ENCODE measurements at places on chromosomes 3 and 15. TPM values are rescaled to one million over a fixed set of nuclear protein-coding genes. Genes with fewer than 3 reads are reported as not detected.

DNA sequence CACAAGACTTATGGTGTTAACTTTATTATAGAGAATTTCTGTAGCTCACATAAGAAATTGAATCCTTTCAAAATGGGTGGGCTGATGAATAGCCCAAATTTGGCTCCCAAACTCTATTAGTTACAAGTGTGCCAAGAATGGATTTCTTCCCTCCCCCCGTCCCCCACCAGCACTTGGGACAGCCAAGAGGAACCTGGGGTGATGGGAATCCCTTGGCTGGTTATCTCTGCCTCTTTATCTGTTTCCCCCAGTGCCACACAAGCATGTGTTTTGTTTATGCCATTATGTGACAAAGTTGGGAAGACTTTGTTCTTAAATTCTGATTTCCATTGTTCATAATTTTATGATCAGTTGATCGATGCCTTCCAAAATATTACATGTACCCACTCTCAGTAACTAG, 28.3 kb downstream of the CMSS1 start:
- no peak for DNase-seq

- DNase-seq = no peak
Measured at GRCh38 chr3:128794067-128794768, 68.2 kb downstream of the RAB7A start.

DNA sequence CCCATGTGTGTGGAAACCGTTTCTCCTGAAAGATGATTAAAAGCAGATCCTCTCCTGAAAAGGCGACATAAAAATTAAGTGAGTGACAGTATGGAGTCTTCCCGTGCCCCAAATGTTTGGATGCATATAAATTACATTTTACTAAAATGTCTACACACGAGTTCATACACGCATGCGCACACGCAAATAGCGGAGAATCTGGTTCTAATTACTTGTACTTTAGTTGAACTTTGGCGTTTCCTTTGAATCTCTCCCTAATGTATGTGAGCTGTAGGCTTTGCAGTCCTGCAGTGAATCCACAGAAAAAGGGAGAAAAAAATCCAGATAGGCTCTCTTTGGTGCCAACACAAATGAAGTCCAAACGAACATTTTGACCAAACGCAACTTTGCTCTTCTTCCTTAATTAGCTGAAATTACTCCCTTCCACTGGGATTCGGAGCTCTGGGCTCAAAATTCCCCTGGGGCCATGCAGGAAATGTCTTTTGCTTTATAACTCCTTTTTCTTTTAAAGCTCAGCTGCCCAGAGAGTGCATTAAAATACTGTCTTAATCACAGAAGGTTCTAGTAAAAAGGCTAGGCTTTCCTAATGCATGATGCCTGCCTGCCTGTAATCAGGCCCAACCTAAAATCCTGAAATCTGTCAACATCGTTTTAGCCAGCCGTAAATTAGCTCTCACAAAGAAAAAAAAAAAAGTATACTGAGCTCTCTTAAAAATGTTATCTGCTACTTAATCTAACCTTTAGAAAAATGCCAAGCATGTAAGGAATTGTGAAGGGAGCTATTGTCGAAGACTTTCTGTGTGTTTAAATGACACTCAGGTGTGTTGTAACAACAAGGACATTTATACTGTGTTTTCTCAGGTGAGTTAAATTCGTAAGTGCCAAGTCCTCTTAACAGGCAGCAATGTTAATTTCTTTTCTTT, 26.2 kb downstream of the RARB start:
- no peak for DNase-seq

- no peak for DNase-seq
Measured at GRCh38 chr3:64299206-64299605, 73.9 kb upstream of the PRICKLE2 start.

The SH3GL3 gene
- 8.6 TPM for polyA plus RNA-seq

All from left renal cortex interstitium (tissue), 4 donors.